Stimulated activated CD4-positive, alpha-beta T cell treated with anti-CD3 and anti-CD28 coated beads, Interleukin-2, amount 100 ng/mL, for 4 hours (primary cell): ENCODE measurements at places on chromosomes 1 and 21.

DNA sequence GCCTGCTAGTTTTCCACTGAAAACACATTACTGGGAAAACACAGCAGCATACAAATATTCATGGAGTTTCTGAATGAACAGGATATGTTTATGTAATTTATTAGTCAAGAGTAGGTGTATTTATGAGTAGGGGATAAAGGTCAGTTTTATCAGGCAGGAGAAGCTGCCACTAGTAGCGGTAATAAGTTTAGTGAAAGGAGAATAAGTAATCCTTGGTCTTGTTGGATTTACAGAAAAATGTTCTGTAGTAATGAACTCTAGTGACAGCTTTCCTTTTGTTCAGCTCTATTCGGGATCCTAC lies 1.2 kb downstream of the MAST2 start:
- DNase-seq: no peak

GRCh38 chr1:21672478-21673276 lies 3.5 kb upstream of the RAP1GAP start:
- no peak for DNase-seq

DNA sequence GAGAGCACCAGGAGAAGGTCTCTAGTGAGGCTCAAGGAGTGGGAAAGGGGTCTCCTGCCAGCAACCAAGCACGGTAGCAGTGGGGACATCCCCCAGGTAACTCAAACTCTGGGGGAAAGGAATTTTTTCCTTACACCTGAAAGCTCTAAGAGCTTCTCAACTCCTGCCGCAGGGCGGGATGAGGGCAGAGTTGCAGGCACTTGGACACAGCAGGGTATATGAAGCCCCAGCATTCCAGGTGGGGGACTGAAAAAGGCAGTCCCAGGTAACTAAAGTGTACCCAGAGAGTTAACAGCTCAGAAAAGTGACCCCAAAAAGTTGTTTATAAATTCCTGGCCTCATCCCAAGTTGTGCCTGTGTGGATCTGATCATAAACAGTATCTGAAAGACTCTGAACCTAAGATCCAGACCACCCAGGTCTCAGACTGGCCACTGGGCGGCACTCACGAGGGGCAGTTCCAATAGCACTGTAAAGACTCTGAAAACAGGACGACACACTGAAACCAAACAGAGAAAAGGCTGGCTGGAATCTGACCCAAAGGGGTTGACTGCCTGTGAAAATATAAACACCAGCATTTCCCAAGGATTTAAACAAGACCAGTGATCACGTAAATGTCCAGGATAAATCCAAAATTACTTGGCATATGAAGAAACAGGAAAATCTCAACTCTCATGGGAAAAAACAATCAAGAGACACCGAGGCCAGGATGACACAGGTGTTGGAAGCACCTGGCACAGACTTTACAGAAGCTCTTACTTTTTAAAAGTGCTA lies 47.5 kb downstream of the HSF2BP start:
- no peak for DNase-seq

GRCh38 chr21:42745511-42746239 lies 92.3 kb downstream of the PDE9A start:
- no peak for DNase-seq

DNA sequence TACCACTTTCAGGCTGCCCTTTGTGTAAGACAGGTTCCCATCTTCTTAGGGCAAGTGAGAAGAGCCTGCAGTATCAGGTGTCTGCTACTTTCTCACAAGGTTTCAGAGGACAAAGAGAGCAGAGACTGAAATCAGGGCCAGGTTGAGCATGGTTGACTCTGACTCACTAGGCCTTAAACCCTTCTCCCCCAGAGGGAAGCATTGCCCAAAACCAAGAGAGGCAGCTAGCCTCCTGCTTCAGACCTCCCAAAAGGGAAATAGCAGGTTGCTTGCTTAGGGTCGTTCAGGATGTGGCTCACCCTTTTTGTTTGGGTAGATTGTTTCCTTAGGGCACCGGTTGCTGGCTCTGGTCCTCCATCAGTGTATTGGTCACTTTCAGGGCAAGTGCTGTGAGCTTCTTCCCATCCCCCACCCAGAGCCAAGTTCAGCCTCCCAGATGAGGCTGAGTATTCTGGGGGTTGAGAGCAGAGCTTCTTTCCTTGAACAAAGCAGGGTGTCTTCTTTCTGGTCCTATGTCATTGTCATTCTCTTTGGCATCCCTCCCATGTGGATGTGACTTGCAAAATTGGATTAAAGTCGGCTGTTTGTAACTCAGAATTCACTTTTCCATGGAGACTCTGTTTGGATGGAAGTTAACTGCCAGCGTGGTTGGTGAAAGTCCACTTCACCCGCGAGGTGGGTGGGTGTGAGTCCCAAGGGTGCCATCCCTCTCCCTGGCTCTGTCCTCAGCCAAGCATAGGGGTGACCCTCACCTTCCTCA lies 55.5 kb upstream of the GALNT2 start:
- no peak for DNase-seq
